Pancreas (tissue), 10 donors: ENCODE measurements at places on chromosomes 4 and X. TPM values are rescaled to one million over a fixed set of nuclear protein-coding genes. Genes with fewer than 3 reads are reported as not detected.

The F8 gene
- polyA plus RNA-seq: 2.5 TPM

The USP17L13 gene
- polyA plus RNA-seq: not detected

The SPANXN4 gene
- not detected for polyA plus RNA-seq

The MAMLD1 gene
- 3.9 TPM for polyA plus RNA-seq

The STAP1 gene
- polyA plus RNA-seq: 0.21 TPM

DNA sequence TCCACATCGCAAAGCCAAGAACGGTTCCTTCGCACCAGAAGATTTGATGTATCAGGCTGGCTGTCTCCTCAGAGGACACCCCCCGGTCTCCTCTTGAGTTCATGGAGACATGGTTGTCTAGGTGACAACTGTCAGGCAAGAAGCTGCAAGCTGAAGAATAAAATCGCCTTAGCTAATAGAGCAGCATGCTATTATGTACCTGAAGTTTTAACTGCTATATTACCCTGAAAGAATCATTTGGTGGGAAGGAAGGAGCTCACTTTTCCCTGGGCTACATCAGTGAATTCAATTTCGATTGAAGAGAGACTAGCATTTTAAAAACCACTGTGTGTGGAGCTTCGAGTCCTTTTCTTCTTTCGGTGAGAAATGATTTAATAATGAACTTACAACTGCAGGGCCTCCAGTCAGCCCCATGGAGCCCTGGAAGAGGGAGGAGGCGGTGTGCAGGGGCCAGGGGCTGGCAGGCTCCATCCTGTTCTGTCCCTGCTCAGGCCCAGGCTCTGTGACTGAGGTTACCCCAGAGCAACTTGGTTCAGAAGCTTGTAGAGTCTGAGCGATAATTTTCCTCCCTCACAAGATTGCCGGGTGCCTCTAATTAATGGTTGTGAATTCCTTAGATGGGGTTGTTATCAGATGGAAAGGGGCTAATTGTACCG is 191.3 kb downstream of the MID1IP1 start:
- H3K27me3 ChIP-seq: no peaks in the 10 kb centered on the region
- H3K36me3 ChIP-seq: no peaks in the 10 kb centered on the region
- no peaks in the 10 kb centered on the region for H3K4me1 ChIP-seq
- no peak overlapping the region for H3K4me3 ChIP-seq
- DNase-seq: no peak

DNA sequence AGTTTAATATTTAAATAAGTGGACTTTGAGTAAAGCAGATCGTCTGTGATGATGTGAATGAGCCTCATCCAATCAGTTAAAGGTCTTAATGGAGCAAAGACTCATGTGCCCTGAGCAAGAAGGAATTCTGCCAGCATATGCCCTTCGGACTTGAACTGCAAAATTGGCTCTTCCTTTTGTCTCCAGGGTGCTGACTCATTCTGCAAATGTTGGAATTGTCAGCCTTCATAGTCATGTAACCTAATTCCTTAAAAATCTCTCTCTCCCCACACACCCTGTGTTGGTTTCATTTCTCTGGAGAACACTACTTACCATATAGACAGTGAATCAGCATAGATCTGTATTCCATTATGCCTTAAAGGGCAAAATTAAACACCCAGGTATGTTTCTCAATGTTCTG is 609.8 kb upstream of the GALNTL6 start:
- no peaks in the 10 kb centered on the region for H3K4me1 ChIP-seq
- peak overlapping the region; percentile 45 for H3K27ac ChIP-seq
- peak; percentile 10 for DNase-seq
- H3K4me3 ChIP-seq: no peak overlapping the region

DNA sequence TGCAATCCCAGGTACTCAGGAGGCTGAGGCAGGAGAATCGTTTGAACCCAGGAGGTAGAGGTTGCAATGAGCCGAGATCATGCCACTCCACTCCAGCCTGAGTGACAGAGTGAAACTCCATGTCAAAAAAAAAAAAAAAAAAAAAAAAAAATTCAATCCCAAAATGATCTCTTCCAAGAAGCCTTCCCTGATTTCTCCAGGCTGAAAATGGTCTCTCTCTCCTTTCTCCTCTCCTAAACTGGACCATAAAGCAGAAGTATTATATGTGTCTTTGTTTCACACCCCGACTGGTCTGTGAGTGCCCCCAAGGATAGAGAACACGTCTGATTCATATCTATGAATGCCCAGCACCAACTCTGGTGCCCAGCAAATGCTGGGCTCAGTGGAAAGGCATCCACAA is 17.3 kb upstream of the KDM5C start:
- no peak for DNase-seq
- no peak overlapping the region for H3K4me3 ChIP-seq
- H3K4me1 ChIP-seq: no peaks in the 10 kb centered on the region
- no peak overlapping the region for H3K27ac ChIP-seq
- no peaks in the 10 kb centered on the region for H3K36me3 ChIP-seq
